ENCODE measurements at places on chromosomes 2 and 18.

DNA sequence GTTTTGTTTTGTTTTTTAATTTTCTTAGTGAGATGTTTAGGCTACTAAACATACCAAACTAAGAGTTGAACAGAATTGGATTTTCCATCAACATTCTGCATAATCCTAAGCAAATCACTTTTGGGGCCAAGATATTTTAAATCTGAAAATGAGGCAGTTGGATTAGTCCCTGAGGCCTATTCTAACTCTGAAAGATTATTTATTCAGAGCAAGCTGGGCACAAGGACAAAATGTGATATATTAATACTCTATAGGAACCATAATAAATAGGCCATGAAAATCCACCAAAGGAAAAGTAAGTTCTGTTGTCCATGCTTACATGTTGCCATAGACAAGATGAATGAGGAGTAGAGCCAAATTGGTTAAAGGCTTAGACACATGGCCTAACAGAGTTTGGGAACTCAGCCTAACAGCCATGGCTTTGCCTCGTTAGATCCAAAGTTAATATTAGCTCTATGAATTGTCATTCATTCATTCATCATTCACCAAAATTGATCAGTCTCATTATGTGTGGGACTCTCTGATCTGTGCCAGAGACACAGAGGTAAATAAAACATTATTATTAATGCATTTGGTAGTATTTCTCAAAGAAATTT lies 183.5 kb downstream of the SCG2 start:
- no peak for DNase-seq

GRCh38 chr18:9779630-9780029 lies 71.5 kb downstream of the RAB31 start:
- DNase-seq = no peak

DNA sequence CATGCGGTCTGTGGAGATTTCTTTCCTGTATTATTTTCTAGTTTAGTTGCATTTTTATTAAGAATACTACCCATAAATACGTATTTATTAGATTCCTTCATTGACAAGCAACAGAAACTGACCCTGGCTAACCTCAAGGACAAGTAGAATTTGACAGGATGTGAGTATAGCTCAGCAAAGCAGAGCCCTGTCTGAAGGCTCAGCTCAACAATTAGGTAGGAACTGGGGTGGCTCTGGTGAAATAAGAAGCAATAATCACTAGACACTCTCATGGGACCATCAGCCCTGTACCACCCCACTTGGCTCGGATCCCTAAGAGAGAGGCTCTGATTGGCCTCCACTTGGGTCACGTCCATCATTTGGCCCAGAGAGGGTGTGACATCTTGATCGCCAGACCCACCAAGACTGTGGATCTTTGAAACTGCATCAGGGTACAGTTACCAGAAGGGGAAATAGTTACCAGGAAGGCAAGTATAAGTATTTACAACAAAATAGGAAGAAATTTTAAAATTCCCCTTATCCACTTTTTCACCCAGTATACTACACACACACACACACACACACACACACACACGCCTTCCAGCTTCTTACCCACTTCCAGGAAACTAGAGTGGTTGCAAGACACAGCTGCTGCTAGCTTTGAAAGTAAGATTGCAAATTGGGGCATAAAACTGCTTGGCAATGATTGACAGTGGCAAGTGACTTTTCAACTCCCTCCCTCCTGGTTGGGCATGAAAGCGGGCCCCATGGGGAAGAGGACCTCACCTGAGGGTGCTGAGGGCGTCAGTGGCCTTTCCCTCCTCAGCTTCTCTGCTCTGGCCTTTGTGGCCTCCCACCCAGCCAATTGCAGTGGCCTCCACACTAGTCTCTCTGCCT lies 41.8 kb downstream of the KCTD18 start:
- no peak for DNase-seq

DNA sequence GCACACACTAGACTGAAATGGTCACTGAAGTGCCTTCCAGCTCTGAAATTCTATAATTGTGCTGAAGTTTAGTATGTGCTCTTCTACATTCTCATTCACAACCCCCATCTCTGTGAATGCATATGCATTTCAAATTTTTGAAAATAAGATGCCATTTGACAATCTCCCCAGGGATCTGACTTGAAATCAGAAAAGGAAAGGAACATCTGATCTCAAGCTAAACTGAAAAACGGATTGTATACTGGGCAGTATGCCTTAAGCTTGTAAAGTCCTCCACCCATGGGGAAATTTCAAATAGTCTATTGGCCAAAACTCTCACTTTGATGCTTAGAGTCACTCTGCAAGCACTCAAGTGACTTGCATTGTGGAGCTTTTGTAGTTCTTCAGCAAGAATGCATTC lies 22.9 kb downstream of the FAP start:
- no peak for DNase-seq

DNA sequence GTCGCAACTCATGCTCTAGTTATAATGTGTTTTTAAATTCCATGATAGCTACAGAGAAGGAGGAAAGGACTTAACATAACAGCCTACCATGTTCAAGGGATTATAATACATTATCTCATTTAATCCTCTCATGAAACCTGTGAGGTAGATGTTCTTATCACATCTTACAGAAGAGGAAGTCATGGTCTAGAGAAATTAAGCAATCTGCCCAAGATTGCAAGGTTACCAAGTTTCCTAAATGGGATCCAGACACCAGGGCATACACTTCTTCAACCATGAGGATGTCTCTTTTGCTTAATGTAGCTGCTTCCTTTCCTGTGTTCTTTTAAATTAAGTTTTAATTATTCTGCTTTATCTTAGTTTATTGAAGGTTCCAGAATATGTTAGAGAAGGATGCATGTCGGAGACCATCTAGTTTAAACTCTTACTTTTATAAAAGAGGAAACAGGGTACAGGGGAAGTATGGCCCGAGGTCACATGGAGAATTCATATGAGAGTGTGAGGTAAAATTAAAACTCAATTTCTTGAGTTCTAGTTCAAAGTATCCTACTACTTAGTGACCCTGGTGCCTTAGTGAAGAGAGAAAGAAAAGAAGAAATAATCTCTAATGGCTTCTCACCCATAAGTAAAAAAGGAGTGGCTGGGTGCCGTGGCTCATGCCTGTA lies 3.6 kb upstream of the IL1A start:
- DNase-seq = no peak

GRCh38 chr2:233468047-233468740 lies 98.4 kb downstream of the USP40 start:
- no peak for DNase-seq

DNA sequence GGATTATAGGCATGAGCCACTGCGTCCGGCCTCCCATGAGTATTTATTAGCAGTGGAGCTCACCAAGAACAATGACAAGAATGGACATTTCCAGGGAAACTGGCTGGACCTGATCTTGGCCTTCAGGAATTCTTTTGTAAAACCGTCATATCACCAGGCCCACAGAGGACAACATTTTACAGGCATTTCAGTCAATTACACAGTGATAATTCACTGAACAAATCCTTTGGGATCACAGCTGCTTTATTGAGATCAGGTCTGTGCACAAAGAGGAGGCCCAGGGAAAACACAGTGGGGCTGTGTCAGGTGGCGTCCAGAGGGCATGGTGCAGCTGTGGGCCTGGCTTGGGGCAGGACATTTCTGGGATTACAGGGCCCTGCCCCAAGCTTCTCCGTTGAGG lies 30.1 kb upstream of the GTF2A1L start:
- DNase-seq = no peak

DNA sequence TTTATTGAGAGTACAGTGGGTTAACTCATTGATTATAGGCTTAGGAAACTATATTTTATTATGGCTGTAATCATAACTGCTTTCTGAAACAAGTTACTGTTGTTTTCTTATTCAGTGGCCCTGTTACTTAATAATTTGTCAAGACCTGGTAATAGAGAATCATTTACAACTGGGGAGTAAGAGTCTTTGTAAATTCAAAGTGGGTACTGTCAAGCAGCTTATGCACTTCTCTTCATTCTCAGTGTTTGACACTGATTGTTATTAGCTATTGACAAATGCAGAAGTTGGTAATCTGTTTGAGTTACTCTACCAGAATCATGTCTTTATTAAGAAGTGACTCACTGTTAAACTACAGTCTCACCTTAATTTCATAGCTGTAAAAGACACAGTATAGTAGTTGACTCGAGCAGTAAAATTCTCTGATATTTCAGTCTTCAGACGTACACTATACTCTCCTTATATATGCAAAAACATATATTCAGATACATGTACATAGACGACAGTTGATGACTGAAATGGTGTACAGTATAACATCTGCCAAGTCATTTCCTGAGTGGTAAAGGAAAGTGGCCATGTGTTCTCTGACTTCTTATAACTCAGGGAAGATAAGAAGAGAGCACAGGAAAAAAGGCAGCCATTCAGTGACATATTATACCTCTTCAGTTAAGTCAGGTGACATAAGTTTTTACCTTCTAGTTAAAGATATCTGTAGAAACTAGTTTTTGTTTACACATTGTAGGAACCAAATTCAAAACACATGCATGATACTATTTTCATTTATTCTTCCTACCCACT lies 36.0 kb upstream of the TTC27 start:
- no peak for DNase-seq

- DNase-seq = no peak
Measured at GRCh38 chr2:123047186-123047585, 977.9 kb upstream of the CNTNAP5 start.

DNA sequence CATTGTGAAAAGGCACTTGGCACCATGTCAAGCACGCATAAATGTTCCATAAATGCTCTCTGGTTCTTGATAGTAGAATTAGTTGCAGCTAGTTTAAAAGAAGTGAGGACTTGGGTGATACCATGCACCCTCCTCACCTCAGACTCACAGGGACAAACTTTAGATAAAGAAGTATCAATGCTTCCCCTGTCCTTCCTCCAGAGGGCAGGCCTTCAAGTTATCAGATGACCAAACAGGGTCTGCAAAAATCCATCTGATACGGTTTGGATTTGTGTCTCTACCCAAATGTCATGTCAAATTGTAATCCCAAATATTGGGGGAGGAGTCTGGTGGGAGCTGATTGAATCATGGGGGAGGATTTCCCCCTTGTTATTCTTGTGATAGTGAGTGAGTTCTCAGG lies 54.1 kb downstream of the C1QL2 start:
- no peak for DNase-seq

GRCh38 chr2:26043862-26044696 lies 10.2 kb downstream of the RAB10 start:
- DNase-seq = peak; percentile 6

DNA sequence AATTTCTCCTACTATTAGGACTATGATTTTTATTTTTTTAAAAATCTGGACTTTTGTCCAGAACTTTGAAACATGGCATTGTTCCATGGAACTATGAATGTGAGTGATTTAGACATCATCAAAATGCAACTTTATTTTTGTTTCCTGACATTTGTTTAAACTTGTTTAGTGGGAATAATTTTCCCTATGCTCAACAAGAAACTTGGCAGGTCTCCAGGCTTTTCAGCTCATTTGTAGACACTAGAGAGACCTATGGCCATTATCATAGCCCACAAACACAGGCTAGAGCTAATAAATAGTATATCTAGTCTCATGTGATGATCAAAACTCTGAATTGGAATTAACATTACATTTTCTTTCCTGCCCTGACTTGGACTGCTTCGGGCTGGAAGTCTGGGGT lies 145.1 kb upstream of the CELF4 start:
- DNase-seq = no peak

DNA sequence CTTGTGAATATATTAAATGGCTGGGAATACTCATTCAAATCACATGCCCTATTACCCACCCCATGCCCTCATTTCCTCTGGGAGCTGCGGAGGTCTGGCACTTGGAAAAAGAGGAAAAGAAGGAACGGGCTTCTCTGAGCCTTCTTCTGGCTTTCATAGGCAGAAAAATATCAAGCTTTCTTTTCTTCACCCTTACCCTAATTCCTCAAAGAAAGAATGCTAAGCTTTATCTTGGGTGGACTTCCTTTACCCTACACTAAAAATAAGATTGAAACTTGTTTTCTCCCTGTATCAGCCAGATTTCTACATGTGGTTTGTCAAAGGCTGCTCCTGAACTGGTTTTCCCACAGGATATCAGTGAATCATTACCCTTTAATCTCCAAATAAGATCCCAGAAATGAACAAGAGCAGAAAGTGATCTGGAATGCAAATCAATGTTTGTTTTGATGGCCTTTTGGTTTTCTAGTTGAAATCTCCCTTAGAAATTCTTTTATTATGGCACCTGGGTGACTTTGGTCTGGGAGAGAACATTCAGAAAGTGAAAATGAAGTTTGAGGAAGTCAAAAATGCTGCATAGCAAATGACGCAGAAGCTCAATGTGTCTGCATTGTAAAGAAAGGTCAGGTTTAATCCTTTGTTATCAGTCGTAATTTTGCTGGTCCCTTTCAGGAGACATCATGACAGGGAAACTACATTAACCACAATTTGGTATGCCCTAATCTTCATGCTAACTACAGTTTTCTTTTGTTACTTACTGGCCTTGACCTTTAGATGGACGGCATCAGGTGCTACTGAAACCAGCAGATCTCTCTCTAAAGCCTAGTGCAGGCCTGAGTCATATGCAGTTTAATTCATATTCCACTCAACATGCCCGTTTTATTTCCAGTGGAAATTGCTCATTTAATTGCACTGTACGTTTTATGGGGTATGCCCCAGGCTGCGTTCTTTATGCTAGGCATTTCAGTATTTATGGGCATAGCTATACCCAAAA lies 46.6 kb upstream of the HNRNPA3 start:
- no peak for DNase-seq

GRCh38 chr2:239399921-239400595 lies 762 bp downstream of the HDAC4 start:
- peak; percentile 27 for DNase-seq

DNA sequence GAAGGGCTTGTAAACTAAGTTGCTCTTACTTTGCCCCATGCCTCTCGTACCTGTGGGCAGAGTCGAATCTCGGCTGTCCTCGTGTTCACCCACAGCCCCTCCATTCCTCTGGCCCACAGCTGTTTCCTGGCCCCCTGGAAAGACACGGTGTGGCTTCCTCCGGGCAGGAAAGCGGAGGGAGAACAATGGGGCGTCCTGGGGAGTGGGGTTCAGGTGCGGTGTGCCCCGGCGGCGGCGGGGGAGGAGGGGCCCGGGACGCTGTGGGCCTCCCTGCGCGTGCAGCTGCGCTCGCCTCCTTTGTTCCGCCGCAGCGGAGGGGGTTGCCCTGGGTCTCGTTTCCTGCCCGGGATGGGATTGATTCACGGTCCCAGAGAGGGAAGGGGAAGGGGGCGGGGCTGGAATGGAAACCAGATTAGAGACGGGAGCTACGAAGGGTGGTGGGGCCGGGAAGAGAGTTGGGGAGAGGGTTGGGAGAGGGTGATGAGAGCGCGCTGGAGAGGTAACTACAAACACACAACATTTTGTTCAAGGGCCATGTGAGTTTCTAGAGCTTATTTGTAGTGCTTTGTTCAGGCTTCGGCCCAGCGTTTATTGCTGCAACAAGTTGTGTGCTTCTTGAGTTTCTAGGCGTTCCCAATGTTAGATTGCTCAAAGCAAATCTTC lies 796 bp downstream of the MYO1B start:
- DNase-seq = peak; percentile 53

DNA sequence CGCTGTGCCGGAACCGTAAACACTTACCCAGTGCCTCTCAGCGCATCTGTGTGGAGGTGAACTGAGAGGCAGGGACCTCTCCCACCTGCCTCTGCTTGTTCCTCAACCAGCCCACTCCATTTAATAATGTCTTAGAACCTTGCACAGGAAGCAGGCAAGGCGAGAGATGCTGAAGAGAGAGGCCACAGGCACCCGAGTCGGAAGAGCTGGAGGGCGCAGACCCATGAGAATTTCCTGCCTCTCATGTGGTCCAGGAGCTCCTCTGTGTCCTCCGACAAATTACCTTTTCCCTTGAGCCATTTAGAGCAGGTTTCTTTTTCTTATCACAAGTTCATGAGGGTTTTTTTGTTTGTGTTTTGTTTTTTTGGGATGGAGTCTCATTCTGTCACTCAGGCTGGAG lies 4.9 kb upstream of the RFX8 start:
- DNase-seq = no peak

- no peak for DNase-seq
Measured at GRCh38 chr2:221423210-221423804, 148.8 kb downstream of the EPHA4 start.

All from stimulated activated CD4-positive, alpha-beta T cell treated with anti-CD3 and anti-CD28 coated beads, Interleukin-2, amount 100 ng/mL, for 24 hours (primary cell).